ENCODE measurements at places on chromosomes 12 and 14. TPM values are rescaled to one million over a fixed set of nuclear protein-coding genes. Genes with fewer than 3 reads are reported as not detected.

COPS7A gene
- total RNA-seq: 35.4 TPM

EML5 gene
- 2.6 TPM for total RNA-seq

ARHGEF25 gene
- 34.6 TPM for total RNA-seq

FLVCR2 gene
- 11.8 TPM for total RNA-seq

FAM161B gene
- total RNA-seq: 3.0 TPM

Measured in type B pancreatic cell (in vitro differentiated cells).